Mucosa of gallbladder (tissue), 1 donor: ENCODE measurements at places on chromosomes 11 and 22.

DNA sequence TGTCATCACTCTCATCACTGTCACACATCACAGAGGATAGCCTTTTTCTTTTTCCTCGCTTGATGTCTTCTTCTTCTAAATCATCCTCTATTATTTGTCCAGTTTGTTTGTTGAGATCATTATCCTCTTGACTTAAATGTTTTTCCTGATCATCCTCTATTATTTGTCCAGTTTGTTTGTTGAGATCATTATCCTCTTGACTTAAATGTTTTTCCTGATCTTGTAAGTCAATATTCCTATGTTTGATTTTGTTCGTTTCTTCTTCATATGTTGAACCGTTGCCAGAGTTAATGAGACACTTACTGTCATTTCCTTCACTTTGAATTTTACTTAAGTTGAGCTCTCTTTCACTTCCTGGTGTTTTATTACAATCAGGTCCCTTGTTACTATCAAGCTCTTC, 5.6 kb downstream of the CCDC82 start:
- DNase-seq = no peak

- DNase-seq = no peak
These were observed 17.6 kb upstream of the SEPTIN5 start for GRCh38 chr22:19696504-19697276.

GRCh38 chr22:49767355-49768062, 60.2 kb downstream of the BRD1 start:
- no peak for DNase-seq

- DNase-seq = no peak
These were observed 54.5 kb upstream of the BMAL1 start for GRCh38 chr11:13223112-13223511.

DNA sequence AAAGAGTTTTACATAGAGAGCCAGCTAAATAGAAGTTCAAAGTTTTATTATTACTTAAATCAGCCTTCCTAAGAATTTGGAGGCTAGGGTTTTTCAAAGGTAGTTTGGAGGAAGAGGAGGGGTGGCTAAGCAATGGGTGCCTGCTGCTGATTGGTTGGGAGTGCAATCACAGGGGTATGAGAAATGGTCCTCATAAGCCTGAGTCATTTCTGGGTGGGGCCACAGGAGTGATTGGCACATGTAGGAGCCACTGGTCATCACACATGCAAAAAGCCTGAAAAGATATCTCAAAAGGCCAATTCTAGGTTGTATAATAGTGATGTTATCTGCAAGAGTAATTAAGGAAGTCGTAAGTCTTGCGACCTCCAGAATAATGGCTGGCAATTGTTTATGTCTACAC, 12.9 kb downstream of the OR51L1 start:
- no peak for DNase-seq
